Stimulated activated CD4-positive, alpha-beta T cell treated with anti-CD3 and anti-CD28 coated beads, Interleukin-4, amount 100 ng/mL, for 48 hours (primary cell): ENCODE measurements at places on chromosomes 6 and 20.

- DNase-seq, result no peak
These were observed 130.1 kb downstream of the CDH4 start for GRCh38 chr20:61382194-61382593.

GRCh38 chr20:35826397-35826998 is 54.7 kb downstream of the PHF20 start:
- DNase-seq, result no peak

- DNase-seq, result no peak
These were observed 8.4 kb downstream of the PTGIS start for GRCh38 chr20:49559411-49560081.

DNA sequence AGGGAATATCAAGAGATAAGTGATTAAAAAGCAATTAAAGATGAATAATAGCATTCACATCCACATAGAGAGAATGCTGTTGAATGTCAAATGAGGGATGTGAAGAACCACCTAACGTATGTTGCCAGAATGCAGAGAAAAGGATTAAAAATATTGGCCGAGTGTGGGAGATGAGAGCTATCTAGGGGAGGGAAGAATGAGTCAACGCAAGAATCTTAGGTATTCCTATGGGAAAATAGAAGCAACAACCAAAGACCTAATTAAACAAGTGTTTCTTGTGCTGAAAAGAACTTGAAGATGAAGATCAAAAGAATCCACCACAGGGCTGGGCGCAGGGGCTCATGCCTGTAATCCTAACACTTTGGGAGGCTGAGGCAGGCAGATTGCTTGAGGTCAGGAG is 12.2 kb upstream of the RSPH3 start:
- no peak for DNase-seq

- no peak for DNase-seq
These were observed 211.2 kb downstream of the PHACTR1 start for GRCh38 chr6:12927746-12928145.

DNA sequence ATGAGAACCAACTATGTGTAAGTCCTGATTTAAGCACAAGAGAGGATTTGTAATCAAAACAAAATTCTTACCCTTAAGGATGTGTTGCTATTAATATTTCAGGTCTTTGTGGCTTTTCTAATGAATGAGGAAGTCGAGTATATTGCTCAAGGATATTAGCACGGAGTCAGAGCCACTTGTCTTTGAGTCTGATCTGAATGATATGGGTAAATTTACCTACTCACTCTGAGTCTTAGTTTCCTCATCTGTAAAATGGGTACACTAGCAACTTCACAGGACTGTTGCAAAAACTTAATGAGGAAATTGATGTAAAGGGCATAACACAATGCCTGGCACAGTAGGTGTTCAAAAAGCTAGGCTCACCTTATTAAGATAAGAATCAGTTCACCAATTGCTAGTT is 30.0 kb upstream of the QKI start:
- no peak for DNase-seq

DNA sequence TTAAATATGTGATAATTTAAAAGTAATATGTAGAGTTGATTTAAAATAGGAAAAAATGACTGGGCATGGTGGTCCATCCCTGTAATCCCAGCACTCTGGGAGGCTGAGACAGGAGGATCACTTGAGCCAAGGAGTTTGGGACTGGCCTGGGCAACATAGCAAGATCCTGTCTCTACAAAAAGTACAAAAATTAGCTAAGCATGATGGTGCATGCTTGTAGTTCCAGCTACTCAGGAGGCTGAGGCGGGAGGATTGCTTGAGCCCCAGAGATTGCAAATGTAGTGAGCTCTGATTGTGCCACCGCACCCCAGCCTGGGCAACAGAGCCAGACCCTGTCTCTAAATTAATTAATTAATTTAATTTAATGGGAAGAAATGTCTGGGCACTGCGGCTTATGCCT is 44.2 kb upstream of the CDYL start:
- DNase-seq, result no peak

GRCh38 chr6:168107191-168107983 is 28.4 kb upstream of the FRMD1 start:
- DNase-seq, result no peak

DNA sequence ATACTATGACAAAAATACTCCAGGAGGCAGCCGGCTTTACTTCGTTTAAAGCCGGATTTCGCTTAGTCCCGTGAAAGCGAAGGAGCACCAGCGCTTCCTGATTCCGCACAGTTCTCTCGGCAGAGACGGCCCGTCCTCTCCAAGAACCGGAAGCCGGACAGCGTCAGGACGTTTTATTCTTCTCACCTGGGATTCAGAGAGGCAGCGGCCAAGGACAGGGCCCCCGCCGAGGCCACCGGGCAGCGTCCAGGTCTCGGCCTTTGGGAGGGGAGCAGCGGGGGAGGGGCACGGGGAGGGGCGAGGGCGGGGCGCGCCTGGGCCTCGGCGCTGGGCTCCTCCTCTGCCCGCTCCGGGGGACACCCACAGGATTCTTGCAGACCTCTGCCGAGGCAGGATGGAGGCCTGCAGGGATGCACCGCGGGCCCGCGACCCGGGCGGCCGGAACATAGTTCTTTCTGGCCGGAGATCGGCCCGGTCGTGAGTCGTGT is 2.8 kb upstream of the DIDO1 start:
- DNase-seq, result no peak

GRCh38 chr20:9660236-9660868 is 146.0 kb downstream of the LAMP5 start:
- DNase-seq, result no peak

DNA sequence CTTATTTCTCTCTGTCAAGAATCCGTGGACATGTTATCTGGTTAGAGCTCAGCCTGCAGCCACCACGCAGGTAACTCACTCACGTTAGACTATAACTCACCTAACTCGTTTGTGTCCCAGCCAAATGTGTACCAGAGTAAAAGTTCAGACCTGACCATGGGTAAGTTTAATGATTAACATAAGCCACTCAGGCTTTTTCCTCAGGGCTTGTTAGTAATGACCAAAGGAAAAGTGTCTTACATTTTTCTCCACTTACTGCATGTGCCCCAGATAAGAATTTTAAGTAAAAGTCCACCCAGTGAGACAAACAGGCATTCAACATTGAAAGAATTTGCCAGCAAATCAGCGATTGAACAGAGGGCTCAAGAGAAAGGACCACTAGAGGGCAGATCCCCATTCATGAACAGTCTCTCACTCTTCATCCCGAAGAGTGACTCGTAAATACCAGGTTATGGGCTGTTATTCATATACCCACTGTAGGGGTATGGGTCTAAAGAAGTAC is at the start of gene PKHD1:
Gene PKHD1, minus strand, starts transcription at position 116 of the 502 bp plus-strand sequence. CDS start 2,680 bp downstream, outside the sequence.
- no peak for DNase-seq

- no peak for DNase-seq
These were observed 177.1 kb downstream of the ZDHHC14 start for GRCh38 chr6:157558049-157558448.

GRCh38 chr20:38119446-38119845 is 45.6 kb downstream of the TGM2 start:
- no peak for DNase-seq

- no peak for DNase-seq
These were observed 16.8 kb upstream of the SIRPB1 start for GRCh38 chr20:1636621-1637020.

DNA sequence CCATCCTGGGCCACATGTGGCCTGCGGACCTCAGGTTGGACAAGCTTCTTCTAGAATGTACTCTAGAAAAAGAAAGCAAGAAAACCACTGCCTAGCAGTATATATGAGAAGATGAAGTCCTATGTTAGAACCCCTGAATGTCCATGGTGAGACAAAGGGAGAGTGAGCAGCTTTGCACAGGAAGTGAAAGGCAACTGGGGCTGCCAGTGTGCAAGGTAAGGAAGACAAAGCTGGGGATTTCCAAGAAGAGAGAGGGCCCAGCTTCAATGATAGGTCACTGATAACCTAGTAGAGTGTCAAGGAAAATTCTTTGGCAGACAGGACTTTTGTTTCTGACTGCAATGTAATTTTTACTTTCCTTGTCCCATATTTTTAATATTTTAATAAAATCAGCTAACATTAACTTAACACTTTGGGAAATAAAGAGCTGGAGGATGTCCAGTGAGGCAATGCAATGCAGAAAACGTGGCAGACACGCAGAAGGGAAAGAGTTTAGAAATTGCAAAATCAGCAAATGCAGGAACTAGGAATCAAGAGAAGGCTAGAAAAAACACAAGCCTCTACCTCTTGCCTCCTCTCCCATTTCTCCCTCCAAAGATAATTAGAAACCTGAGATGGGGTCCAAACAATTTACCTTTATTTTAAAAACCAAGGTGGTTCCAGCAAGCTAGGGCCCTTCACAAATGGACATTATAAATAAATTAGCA is 47.4 kb downstream of the CYP39A1 start:
- DNase-seq, result no peak

DNA sequence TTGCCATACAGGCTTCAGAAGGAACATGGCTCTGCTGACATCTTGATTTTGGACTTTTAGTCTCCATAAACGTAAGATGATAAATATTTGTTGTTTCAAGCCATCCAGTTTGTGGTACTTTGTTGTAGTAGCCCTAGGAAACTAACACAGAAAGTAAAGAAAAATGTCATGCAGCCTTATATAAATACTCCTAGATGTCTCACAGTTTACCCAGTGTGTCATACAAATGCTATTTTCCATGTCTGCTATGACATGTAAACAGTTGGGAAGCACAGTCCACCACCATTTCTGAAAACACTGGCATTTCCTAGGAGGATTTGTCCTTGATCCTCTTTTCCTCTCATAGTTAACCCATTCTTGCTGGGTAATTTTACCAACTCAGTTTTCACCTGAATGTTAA is 30.6 kb upstream of the ME1 start:
- DNase-seq, result no peak

- DNase-seq, result no peak
These were observed 363.4 kb downstream of the CDH26 start for GRCh38 chr20:60321601-60322000.

- DNase-seq, result no peak
These were observed 125.6 kb downstream of the MAFB start for GRCh38 chr20:40563296-40563950.

GRCh38 chr20:62549499-62550086 is 73.8 kb upstream of the GATA5 start:
- DNase-seq, result no peak

GRCh38 chr6:135251498-135252441 is 70.7 kb downstream of the MYB start:
- no peak for DNase-seq

DNA sequence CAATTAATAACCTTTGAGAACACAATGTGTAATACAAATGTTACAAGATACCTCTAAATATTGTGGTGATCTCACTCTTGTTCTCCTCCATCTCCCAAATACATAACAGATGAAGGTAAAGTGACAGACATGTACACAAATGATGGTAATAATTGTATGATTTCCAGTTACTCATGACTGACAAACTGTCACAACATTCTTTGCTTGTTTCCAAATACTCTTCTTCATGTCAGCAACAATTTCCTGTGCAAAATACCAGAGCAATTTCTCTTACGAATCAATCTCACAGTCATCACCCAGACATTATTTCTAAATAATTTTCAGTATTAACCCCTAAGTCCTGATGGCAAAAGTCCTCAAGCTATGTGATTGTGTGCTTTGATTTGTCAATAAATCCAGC is 92.9 kb downstream of the RPS12 start:
- DNase-seq, result no peak

DNA sequence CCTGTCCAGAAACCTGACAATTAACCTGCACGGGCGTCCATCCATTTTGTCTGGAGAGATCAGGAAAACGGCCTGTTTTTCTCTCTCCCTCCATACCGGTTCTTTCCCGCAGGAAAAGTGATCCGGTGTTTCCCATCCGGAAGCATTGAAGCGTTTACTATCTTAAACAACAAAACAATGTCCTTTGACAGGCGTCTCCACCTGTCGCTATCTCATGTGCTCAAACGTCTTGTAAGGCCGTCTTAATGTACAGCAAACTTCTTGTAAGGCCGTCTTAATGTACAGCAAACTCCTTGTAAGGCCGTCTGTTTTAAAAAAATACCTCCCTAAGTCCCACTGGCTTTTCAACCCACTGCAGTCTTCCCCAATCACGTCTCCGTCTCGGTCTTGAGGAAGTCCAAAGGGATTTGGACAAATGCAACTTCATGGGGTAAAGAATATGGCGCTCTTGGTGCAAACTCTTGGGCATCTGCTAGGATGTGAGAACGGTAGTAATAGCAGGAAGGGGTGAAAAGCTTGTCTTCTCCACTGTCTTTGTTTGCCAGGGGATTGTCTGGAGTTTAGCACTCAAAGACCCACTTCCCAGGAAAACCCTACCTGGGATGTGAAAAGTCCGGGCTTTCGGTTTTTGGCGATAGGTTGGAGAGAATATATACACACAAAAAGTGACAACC is 29.9 kb upstream of the TRIM27 start:
- DNase-seq, result no peak

- DNase-seq, result no peak
These were observed 30.2 kb upstream of the TBC1D7 start for GRCh38 chr6:13358511-13358910.

DNA sequence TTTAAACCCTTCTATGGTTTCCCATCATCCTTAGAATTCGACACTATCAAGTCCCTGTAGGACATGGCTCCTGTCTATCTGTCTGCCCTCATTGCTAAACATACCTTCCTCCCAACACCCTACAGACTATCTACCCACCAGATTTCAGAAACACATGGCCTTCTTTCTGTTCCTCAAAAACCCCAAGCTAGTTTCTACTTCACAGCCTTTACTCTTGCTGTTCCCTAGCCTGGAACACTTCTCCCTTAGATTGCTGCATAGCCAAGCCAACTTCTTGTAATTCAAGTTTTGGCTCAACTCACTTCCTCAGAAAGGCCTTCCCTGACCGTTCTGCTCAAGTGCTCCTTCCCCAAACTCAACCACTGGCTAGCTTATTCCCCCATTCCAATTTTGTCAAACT is 156.2 kb downstream of the BTBD9 start:
- DNase-seq, result no peak

- no peak for DNase-seq
These were observed 280.1 kb upstream of the RGS17 start for GRCh38 chr6:153411070-153411648.

DNA sequence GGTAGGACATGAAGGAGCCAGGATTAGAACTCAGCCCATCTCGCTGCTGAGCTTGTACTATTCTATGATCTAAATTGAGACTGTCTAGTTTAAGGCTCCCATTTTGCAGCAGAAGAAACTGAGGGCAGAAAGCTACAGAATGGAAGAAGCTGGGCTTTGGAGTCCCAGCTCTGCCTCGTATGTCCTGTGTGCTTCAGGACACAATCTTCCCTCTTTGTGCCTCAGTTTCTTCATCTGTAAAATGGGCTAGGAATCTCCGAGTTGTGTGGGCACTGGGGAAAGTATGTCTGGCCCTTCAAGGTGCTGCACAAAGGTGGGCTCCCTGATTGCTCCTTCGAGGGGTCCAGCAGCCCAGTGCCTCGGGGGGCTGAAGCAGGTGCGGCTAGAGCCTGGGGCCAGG is 20.7 kb downstream of the NOL4L start:
- DNase-seq, result no peak
